Erythroblast (primary cell): ENCODE measurements at places on chromosomes 1 and 21.

DNA sequence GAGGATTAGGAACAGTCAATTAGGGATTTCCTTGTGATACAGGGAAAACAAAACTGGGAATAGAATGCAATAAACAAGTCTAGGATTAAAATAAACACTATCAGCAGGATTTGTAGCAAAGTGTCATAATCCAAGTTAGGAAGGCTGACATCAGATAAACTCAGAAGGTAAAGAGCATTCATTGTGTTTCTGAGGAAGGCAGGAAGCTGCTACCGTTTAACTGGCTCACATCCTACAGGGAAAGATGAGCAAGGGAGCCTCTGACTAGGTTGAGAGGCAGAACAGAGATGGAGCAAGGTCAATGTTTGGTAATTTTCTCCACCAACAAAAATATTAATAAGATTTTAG is 124.7 kb downstream of the POU2F1 start:
- DNase-seq = no peak

- DNase-seq = no peak
Observed at GRCh38 chr1:235357485-235358373, 9.5 kb upstream of the TBCE start.

DNA sequence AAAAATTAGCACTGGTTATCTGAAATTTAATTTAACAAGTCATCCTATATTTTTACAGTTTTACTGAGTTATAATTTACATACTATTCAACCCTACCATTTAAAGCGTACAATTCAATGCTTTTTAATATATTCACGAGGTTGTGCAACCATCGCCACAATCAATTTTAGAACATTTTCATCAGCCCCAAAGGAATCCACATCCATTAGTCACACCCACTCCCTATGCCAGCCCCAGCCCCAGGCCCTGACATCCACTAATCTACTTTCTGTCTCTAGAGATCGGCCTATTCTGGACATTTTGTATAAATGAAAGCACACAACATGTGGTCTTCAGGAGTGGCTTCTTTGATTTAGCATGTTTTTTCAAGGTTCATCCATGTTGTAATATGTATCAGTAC is 134.7 kb downstream of the PSMG1 start:
- DNase-seq = no peak

DNA sequence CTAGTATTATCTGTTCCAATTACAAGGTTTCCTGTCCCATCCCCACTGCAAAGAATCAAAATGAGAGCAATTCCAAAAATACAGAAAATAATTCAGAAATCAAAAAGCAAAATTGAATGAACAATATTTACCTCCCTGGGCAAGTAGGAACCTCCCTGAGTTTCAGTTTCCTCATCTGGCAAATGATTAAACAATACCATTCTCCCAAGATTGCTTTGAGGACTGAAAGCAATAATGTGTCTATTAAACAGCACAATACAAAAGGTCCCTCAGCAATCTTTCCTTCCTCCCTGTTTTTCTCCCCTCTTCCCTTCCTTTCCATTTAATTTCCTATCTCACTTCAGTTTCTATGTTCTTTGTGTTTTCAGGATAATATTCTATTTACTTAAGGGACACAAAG is 171.0 kb downstream of the ZC3H11B start:
- DNase-seq = no peak
